Osteocyte (in vitro differentiated cells): ENCODE measurements at places on chromosomes 2 and 18. TPM values are rescaled to one million over a fixed set of nuclear protein-coding genes. Genes with fewer than 3 reads are reported as not detected.

The DYSF gene
- 68.8 and 72.0 TPM in 2 replicates for total RNA-seq

The XIRP2 gene
- 0.08 TPM in 1 of 2 replicates, not detected in the other for total RNA-seq

The GRB14 gene
- total RNA-seq, result 0.83 and 2.5 TPM in 2 replicates

GRCh38 chr2:66596256-66596655 is 161.3 kb downstream of the MEIS1 start:
- no peak overlapping the region for H3K4me3 ChIP-seq
- no peaks in the 10 kb centered on the region for H3K36me3 ChIP-seq
- H3K4me1 ChIP-seq, result no peaks in the 10 kb centered on the region
- H3K27ac ChIP-seq, result no peak overlapping the region

DNA sequence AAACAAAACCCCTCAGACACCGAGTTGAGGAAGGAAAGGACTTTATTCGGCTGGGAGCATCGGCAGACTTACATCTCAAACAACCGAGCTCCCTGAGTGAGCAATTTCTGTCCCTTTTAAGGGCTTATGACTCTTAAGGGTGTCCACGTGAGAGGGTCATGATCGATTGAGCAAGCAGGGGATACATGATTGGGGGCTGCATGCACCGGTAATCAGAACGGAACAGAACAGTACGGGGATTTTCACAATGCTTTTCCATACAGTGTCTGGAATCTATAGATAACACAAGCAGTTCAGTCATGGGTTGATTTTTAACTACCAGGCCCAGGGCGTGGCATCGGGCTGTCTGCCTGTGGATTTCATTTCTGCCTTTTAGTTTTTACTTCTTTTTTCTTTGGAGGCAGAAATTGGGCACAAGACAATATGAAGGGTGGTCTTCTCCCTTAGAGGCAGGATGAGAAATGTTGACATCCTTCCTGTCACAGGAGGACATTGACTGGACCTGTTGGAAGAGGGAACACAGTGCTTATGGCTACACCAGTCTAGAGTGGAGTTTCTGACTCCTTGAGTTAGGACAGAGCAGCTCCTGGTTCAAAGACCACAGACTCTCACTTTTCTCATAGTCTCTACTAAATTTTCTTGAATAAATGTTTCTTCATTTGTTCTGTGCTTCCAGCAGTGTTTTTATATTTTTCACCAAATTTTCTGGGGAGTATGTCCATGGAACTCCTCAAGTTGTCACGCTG is 35.8 kb downstream of the SPOPL start:
- H3K27me3 ChIP-seq, result no peaks in the 10 kb centered on the region
- no peak for DNase-seq
- no peaks in the 10 kb centered on the region for H3K4me1 ChIP-seq

DNA sequence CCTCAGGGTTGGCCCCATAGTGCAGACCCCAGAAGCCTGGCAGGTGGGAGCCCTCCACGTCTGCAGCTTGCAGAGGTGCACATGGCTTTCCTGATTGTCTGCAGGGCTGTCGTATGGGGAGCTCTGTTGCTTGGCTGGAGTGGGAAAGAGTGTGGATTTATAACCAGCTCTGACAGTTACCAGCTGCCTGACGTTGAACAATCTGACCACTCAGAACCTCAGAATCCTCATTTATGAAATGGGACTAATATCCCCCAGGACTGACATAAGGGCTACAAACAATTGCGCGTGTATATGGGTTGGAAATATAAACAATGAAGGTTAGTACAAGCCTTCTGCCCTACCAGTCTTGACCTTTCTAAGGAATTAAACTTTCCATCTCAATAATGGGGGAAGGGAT is 13.9 kb upstream of the PXDN start:
- no peak for DNase-seq
- H3K4me3 ChIP-seq, result no peak overlapping the region
- H3K27ac ChIP-seq, result no peak overlapping the region
- H3K36me3 ChIP-seq, result no peaks in the 10 kb centered on the region
